ENCODE measurements at places on chromosomes 16 and 17. TPM values are rescaled to one million over a fixed set of nuclear protein-coding genes. Genes with fewer than 3 reads are reported as not detected.

DNA sequence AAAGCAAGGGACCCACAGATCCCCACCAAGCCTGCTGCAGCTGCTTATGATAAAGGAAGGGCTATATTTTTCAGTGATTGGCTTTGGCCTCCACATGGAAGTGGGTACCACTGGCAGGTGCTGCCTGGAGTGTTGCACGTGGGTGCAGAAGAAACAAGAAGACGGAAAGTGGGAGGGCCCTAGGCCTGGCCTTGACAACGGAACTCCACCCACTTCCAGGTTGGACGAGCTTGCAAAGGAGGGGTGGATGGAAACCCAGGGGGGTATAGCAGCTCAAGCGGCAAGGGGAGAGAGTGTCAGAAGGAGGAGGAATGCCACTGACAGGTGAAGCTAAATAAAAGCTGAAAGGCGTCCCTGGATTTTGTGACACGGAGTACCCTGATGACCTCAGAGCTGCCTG is 20.3 kb downstream of the TRIM25 start:
- DNase-seq, result no peak

GRCh38 chr17:69344939-69345338 is 18.0 kb upstream of the ABCA5 start:
- no peak for DNase-seq

DNA sequence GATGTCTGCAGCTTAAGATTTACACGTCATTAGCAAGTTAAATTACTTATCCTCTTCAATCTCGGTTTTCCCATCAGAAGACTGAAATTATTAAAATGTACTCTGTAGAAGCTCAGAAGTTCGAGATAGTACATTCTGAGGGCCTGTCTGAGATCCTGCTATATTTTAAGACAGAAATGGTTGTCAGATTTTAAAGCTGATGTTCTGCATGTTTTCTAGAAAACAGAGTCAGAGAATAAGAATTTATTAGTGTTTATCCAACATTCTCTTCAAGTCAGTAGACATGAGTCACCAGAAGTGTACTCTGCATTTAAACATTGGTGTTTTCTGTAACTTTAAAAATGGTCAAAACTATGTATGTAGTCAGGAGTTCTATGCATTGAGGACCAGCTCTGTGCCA is 155.2 kb upstream of the MYOCD start:
- DNase-seq, result no peak

DNA sequence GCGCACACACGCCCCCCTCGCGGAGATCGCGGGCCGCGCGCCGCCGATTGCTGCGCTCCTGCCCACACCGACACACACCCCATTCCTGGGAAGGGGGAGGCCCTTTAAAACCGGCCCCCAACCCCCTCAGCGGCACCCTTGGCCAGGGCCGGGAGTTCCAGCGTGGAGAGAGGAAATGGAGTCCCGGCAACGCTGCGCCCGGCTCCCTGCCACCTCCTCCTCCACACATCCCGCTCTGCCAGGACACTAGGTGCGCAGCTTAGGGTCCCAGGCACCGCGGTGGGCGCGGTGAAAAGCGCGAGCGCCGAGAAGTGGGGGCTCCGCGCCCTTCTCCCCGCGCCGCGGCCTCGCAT is 397 bp downstream of the CDC42EP4 start:
- no peak for DNase-seq

- no peak for DNase-seq
Observed at GRCh38 chr16:30601966-30602365, 8.2 kb downstream of the ZNF689 start.

GRCh38 chr17:52096056-52096455 is 62.5 kb downstream of the CA10 start:
- DNase-seq, result no peak

DNA sequence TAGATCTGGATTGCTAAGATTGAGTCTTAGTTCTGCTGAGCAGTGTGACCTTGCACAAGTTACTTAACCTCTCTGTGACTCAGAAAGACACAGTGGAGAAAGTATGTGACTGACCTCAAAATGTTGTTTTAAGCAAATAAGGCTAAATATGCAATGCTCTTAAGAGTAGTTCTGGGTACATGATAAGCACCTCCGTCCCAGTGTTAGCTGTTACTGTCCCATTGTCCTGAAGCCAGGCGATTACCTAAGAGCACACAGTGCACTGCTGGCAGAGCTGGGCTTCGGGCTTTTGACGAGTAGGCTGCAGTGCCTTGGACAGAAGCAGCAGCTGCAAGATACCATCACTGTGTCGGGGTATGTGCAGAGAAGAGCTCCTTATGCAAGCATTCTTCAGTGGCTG is 32.7 kb upstream of the FOXF1 start:
- DNase-seq, result no peak

DNA sequence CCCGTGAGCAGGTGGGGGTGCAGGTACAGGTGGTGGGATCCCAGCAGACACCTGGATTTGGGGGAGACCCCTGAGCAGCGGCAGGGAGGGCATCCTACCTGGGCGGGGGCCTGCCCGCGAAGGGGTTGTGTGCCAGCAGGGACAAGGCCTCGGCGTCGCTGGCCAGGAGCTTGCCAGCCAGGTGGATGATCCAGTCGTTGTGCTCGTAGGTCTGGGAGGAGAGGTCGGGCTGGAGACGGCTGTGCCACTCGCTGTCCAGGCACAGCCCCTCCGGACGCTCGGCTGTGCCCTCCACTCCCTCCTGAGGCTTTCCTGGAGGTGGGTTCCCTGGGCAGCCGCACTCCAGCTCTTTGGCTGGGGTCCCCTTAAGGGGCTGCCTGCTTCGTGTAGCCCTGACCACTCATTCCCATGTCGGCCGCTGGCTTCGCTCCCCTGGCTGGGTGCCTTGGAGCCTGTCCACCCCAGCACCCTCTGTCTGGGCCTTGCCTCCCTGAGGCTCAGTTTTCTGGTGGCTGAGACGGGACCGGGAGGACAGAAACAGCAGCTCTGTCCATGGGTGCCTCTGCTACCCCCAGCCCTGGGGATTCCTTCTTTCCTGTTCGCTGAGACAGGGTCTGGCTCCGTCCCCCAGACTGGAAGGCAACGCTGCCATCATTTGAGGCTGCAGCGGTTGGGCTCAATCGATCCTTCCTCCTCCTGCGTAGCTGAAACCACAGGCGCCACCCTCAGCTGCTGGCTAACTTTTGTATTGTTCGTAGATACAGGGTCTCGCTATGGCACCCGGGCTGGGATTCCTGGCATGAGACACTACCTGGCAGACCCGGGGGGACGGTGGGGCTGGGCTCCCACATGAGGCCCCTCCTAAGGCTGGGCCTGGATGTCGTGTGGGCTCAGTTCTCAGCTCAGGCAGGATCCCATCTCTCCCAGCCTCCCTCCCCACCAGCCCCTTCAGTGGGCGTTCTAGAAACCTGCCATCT is 68.6 kb upstream of the GNG13 start:
- DNase-seq, result no peak

- DNase-seq, result no peak
Observed at GRCh38 chr16:26913851-26914250, 152.9 kb upstream of the C16orf82 start.

DNA sequence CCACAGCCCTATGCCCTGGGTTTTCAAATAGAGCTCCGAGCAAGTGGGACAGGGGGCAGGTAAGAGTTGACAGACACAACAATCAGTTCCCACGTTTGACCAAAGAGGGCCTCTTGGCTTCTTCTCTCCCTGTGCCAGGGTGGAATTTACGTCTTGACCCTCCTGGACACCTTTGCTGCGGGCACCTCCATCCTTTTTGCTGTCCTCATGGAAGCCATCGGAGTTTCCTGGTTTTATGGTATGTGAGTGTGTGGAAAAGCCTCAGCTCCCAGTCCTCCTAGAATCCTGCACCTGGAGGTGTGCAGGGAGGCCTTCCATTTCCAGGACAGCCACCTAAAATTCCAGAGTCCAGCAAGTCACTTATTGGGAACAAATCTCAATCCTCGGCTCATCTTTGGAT is 42.5 kb downstream of the SLC6A2 start:
- DNase-seq, result no peak

DNA sequence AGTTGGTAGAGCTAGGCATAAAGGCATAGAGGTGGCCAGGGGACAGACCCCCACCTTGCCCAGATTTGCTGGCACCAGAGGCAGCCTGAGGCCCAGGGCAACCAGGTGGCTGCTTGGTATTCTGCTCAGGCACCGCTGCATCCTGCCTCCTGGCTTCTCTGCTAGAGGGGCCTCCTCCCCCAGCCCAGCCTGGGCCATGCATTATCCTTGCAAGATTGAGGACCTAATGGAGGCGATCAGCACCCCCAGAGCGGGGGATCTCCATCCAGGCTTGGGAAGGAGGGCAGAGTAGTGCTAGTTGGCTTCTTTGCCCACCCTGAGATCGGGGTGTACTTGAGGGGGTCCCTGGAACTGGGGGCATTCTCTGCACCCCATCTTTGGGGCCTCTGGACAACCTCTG is 23.8 kb downstream of the CDK5RAP3 start:
- no peak for DNase-seq

DNA sequence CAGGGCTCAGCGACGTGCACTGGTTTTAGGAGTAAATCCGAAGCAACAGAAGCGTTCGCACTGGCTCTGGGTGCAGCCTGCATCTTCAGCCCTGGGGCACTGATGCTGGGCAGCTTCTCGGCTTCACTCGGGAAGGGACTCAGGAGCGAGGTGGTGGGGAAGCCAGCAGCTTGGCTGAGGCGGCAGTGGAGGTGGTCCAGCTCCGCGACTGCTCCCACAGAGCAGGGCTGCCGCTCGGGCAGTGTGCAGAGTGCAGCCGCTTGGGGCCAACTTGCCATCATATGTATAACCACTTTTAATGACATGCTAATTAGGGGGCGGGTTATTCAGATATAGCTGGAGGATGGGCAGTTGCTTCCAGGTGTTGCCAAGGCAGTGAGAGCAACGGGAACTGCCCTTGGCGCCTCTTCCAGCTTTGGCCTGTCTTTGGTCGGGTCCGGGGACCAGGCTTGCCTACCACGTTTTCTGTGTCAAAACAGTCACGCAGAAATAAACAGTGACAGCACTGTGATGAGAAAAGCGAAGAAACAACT is 26.7 kb downstream of the METRNL start:
- no peak for DNase-seq

DNA sequence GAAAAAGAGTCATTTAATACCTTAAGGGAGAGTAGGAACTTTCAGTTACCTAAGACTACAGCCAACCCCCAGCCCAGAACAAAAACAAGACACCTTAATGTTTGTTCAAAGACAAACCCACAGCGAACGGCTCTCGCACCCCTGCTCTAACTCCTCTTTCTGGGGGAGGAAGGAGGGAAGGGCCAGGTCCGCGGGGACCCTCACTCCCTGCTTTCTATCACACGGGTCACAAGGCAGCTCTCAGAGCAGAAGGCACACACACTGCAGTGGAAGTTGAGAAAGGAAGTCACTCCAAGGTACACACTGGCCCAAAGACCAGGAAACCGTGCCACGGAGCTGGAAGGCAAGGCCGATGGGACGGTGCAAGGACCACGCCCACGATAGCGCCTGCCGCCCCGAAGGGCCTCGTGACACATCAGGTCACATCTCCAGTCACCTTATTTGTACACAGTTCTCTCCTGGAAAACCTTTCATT is 10.0 kb downstream of the LITAFD start:
- DNase-seq, result no peak

DNA sequence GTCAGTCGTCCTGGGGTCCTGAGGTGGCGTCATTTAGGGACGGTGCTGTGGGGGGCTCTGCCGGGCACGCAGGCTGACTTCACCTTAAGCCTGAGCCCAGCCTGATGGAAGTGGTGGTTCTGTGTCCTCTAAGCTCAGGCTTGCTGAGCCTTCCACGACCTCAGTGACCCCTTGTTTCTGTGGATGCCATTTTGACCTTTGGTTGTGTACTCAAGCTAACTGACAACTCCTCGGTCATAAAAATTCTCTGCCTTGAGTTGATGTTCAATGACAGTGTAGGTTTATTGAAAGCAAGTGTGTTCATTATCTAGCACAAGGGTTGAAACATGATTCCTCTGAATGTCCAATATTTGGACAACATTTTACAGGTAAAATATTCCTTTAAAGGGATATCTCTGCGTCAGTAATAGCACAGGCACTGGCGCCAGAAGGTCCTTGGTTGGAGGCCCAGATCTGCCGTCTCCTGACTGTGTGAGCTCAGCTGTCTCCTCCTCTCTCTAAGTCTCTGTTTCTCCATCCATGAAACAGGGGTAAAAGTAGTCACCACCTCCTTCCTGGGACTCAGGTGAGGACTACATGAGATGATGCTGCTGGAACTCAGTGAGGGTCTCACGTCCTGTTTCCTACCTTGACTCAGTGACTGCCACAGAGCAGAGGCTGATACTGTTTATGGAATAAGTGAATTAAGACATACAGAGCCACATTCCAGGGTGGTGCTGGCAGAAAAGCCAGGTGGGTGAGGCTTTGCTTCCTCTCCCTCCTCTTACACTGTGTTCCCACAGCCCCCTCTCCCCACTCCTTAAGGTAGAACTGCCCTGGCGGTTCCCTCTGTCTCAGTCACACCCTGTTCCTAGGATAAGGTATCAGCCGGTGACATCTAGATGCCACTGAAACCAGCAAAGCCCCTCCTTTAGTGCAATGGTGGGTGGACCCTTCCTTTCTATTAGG is 75.7 kb downstream of the IRF8 start:
- DNase-seq, result no peak

SYT17 gene
- 10.3 TPM for total RNA-seq

CES3 gene
- total RNA-seq, result 10.8 TPM

ADORA2B gene
- 47.5 TPM for total RNA-seq

BAIAP3 gene
- total RNA-seq, result 44.7 TPM
